ENCODE measurements at places on chromosomes 6 and 20.

DNA sequence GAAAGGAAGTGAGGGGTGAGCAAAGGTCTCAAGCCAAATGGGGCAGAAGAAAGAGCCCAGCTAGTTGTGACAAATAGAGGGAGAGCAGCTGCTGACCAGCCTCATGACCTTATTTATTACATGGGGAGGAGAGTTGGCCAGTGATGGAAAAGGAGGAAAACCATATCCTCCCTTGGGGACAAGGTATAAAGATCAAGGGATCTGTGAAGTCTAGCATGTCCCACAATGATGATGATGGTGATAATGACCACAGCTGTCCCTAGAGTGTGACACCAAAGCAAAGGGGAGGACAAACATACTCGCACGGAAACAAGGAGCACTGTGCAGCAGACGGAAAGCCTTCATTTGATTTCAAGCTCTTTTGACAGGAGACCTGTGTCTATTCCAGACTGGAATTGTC, 190.4 kb upstream of the MCHR2 start:
- DNase-seq: no peak

GRCh38 chr20:33908336-33908735, 85.4 kb upstream of the RALY start:
- no peak for DNase-seq

DNA sequence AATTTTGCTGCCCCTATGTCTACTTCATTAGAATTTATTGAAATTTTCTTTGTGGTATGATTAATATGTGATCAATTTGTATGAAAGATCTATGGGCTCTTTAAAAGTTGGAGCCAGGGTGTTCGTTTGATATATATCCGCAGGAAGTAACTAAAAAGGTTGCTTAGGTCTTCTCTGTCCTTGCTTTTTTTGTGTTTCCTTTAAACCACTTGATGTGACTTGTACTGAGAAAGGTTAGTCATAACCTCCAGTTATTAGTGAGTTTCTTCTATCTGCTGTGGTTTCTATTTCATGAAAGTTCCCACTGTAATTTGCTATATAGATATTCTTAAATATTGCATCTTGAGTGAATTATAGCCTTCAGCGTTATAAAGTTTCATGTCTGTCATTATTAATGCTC, 585.3 kb upstream of the ARID1B start:
- no peak for DNase-seq

DNA sequence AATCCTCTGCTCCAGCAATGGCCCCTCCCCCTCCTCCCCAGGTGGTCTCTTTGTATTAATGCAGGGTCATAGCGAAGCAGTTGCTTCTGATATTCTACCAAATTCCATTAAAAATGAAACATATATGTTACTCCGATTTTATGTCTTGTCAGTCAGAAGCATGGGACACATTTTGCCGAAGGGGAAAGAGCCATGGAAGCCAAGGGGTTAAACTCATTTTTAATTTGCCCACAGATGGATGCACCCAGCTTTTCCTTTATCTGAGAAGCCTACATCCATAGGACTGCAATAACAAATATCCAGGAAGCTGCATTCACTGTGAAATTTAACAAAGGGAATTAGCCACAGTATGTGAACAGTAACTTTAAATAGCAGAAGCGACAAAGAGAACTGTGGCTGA, 688.2 kb downstream of the QKI start:
- DNase-seq: no peak

DNA sequence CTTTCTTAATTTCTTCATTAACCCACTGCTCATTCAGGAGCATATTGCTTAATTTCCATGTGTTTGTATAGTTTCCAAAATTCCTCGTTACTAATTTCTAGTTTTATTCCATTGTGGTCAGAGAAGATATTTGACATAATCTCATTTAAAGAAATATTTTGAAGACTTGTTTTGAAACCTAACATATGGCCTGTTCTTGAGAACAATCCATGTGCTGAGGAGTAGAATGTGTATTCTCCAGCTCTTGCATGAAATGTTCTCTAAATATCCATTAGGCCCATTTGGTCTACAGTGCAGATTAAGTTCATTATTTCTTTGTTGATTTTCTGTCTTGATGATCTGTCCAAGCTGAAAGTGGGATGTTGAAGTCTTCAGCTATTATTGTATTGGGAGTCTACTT, 251.7 kb downstream of the ALDH8A1 start:
- DNase-seq: no peak

DNA sequence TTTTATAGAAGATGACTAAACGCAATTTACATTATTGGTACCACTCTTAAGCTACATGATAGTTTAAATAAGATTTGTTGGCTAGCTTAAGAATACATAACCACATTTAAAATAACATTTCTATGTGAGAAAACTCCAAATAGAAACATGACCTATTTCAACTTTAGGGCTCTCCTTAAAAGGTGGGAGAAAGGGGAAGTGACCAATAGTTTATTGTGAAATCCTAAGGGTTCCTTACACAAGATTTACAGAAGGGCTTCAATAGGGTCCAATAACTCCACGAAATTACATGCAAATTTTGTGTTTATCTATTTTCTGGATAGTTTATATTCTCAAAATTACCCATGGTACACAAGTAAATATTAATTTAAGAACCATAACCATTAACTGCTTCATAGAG, 91.6 kb upstream of the DST start:
- DNase-seq: no peak

DNA sequence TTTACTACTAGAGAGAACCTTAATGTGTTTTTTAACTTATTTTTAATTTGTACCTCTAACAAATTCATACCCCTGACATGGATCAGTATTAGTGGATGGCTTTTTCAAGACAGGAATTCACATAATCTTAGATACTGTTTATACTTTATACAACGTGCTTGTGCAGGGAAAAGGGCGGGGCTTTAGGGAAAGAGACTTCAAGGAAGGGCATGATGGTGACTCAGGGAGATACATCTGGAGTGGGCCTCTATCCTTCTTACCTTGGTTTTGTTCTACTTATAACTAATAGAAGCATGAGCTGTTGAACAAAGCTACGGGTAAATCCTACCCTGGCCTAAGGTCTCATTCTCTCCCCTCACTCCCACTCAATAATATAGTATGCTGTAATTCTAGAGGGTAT, 160.8 kb downstream of the C6orf58 start:
- no peak for DNase-seq

GRCh38 chr6:106997392-106998158, 23.0 kb upstream of the CD24 start:
- DNase-seq: peak; percentile 29

GRCh38 chr20:19789446-19789845, 31.4 kb downstream of the RIN2 start:
- DNase-seq: no peak

DNA sequence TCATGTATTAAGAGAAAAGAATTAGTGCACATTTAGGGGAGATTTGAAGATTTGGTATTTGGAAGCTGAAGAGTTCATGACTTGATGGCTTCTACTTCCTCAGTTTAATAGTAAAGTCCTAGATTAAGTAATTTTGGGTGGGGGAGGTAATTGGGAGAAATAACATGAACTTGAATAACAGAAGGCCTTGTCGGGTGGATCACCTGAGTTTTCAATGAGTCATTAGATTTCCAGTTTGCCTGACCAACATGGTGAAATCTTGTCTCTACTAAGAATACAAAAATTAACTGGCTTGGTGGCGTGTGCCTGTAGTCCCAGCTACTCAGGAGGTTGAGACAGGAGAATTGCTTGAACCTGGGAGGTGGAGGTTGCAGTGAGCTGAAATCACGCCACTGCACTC, 181.0 kb downstream of the GJA1 start:
- DNase-seq: no peak

GRCh38 chr6:34723203-34723602, 26.6 kb upstream of the ILRUN start:
- DNase-seq: no peak

- no peak for DNase-seq
These were observed 267.9 kb upstream of the SASH1 start for GRCh38 chr6:148074738-148075137.

GRCh38 chr20:16011519-16011918, 561.7 kb downstream of the KIF16B start:
- DNase-seq: no peak

DNA sequence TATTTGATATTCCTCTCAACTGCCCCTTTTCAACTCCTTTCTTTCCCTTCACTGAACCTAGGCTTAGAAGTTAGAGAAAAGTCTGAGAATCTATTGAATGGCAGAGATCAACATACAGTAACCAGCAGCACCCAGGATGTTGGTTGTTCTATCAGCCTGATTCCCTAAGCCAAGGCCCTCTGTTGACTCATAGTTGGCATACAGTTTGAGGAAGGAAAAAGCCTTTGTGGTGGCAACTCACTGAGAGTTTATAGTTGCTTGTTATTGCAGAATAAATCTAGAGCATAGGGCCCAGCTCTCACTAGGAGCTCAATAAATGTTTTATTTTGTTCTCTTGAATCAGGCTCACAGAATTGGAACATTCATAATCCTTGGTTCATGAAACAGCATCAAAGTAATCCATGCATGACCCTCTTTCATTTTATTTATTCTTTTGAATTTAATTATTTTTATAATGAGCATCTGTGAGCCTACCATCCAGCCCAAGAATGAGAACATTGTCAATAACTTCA, 119.1 kb upstream of the ADGRF1 start:
- DNase-seq: no peak

- DNase-seq: no peak
These were observed 55.0 kb upstream of the EXOC2 start for GRCh38 chr6:747921-748320.

- no peak for DNase-seq
These were observed 140.5 kb downstream of the TFAP2B start for GRCh38 chr6:50959081-50959641.

- no peak for DNase-seq
These were observed 150.0 kb upstream of the SLC22A16 start for GRCh38 chr6:110626442-110626841.

- DNase-seq: no peak
These were observed 127.8 kb upstream of the EEF1E1 start for GRCh38 chr6:8229915-8230756.

DNA sequence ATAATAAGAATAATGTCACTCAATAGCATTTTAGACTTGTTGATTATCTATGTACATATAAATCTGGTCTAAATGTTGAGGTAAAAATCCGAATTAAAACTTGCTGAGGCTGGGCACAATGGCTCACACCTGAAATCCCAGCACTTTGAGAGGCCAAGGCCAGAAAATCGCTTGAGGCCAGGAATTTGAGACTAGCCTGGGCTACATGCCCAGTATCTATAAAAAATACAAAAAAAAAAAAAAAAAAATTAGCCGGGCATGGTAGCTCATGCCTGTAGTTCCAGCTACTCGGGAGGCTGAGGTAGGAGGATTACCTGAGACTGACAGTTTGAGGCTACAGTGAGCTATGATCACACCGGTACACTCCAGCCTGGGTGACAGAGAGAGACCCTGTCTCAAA, 34.2 kb upstream of the SUPT3H start:
- no peak for DNase-seq

DNA sequence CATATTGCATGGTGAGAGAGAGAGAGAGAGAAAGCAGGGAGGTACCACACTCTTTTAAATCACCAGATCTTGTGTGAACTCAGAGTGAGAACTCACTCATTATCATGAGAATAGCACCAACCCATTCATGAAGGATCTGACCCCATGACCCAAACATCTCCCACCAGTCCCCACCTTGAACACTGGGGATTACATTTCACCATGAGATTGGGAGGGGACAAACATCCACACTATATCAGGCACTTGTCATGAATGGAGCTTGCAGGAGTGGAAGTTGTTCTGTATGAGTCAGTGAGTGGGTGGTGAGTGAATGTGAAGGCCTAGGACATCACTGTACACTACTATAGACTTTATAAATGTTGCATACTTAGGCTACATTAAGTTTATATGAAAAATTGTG, 47.7 kb upstream of the RNF182 start:
- no peak for DNase-seq

- DNase-seq: no peak
These were observed 25.0 kb downstream of the SH3BGRL2 start for GRCh38 chr6:79656134-79656533.

DNA sequence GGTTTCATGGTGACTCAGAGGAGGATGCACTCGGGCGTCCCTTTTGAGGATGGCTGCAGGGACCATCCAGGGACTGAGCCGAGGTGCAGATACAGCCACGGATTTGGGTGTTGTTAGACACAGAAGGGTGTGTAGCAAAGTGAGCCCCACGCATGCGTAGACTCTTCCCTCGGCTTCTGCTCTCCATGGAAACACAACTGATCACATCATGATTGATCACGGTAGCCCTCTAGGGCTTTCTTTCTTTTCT, 606 bp upstream of the ULBP1 start:
- DNase-seq: no peak

DNA sequence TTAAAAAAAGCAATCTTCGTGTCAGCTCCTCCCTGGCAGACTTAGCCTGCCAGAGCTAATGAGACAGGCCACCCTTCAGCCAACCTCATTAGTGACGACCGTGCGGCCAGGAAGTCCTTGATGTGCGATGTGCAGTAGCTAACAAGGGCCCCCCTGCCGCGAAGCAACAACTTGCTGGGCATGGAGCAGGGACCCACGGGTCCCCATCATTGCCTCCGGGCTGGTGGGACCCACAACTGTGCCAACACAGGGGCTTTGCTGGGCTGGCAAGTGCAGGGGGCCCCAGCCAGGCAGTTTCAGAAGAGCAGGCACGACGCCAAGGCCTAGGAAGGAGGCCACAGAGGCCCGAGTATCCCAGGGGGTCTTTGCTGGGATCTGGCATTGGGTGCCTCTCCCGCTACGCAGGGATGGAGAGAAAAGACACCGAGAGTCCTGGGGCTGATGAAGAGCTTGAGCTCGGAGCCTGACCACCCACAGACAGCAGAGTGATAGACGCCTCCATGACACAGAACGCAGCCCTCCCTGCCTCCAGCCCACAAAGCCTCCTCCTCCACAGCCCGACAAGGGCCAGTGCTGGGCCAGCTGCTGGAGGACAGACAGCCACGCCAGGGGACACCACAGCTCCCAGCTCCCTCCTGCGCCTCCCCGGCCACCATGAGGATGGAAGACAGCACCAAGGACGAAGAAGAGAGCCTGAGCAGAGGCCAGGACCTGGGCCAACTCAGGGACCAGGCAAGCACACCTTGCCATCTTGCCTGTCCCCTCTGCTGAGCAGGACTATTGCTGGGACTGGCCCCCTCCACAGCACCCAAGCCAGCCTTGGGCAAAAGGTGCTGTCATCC, 96.6 kb downstream of the YTHDF1 start:
- no peak for DNase-seq

- DNase-seq: no peak
These were observed 46.2 kb downstream of the EDN1 start for GRCh38 chr6:12336121-12336971.

Measured in stimulated activated CD4-positive, alpha-beta T cell treated with anti-CD3 and anti-CD28 coated beads, Interleukin-1b, Interleukin-23, amount 100 ng/mL, for 1 hour (primary cell).